NCI-H446 treated with DMSO at 0.1 percent for 48 hours (cell line): ENCODE measurements at places on chromosomes 11 and 22.

DNA sequence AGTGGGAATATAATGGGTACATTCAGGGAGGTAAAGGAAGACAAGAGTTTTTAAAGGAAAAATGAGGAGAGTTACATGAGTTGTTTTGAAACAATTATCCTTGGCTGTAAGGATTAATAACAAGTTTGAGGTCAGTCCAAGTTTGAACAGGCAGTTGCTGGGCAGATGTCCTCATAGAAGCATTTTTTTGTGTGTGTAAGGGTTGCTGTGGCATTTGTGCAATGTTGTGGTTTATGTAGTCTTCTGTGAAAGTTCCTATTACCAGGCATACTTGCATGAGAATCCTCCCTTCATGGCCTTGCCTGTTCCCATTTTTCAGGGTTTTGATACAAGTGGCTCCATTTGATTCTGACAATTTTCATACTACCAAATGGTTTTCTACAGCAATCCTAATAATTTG, 400.2 kb downstream of the KCNA4 start:
- DNase-seq: no peak

DNA sequence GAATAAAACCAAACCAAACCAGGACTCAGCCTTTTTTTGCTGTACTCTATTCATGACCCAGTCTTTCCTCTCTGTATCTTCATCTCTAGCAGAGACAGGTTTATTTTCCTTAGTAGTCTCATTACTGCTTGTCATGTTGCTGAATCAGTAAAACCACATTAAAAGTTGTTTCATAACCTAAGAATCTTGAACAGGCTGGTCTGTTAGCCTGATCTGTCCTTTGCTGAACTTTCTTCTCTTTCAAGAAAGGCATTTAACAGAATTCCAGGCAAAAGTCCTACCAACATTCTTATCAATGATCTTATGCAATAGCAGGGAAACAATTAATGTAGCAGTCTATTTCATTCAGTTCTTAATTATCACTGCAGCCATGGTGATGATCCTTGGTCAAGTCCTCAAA, 197.7 kb downstream of the CASP12 start:
- no peak for DNase-seq

- DNase-seq: no peak
Measured at GRCh38 chr11:85627332-85627997, at the start of gene DLG2. DLG2 (minus strand) TSS chr11:85627344.

- no peak for DNase-seq
Measured at GRCh38 chr11:45752106-45752505, 52.8 kb upstream of the SLC35C1 start.

GRCh38 chr11:34789196-34789834, 126.9 kb downstream of the APIP start:
- DNase-seq: no peak

DNA sequence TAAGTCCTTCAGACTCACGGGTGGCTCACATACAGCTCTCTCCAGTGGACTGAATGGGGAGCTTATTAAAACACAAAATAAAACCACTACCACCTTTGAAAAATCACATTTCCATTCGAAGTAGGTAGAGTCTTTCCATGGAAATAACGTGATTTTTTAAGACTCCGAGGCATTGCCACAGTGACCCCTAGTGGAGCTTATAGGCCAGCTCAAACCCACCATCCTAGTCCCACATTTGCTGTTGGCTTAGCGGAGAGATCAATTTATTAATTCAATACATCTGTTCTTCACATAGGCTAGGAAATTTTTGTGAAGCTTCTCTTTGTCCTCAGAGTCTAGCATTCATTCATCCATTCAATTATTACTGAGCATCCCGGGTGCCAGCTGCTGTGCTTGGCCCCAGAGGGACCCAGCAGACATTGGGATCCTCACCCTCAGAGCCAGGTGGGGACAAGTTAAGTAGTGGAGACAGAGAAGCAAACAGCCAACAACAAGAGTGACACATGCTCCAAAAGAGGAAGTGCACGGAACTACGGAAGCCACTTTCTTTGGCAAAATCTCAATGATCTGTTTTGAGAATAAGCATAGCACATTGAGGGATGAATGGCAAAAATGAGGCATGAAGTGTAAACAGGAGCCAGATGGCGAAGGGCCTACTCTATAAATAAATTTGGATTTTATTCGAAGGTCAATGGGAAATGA, 10.2 kb upstream of the P4HA3 start:
- peak; percentile 96 for DNase-seq
